Sigmoid colon (tissue), 7 donors: ENCODE measurements at places on chromosomes 7 and 10.

DNA sequence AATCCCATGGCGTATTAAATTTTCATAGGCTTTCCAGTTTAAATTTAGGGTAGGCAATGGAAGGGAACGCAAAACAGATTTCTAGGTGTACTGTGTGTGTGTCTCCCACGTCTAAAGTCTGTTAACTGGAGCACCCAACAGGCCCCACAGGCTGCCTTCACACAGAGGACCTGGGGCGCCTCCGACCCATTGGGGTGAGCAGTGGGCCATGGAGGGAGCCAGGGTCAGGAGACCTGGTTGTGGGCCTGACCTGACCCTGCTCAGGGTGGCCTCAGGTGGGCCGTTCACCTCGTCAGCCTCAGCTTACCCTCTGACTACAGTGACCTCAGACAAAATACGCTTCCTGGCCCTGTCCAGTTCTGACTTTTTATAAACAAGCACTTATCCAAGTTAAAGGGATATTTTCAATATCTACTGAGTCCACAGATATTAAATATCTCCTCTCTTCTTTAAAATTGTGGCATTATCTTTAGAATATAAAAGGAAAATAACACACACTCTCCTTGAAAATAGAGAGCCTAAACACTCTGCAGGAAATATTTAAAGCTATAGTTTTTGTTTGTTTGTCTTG, 159.6 kb downstream of the EGFR start:
- DNase-seq, result no peak

DNA sequence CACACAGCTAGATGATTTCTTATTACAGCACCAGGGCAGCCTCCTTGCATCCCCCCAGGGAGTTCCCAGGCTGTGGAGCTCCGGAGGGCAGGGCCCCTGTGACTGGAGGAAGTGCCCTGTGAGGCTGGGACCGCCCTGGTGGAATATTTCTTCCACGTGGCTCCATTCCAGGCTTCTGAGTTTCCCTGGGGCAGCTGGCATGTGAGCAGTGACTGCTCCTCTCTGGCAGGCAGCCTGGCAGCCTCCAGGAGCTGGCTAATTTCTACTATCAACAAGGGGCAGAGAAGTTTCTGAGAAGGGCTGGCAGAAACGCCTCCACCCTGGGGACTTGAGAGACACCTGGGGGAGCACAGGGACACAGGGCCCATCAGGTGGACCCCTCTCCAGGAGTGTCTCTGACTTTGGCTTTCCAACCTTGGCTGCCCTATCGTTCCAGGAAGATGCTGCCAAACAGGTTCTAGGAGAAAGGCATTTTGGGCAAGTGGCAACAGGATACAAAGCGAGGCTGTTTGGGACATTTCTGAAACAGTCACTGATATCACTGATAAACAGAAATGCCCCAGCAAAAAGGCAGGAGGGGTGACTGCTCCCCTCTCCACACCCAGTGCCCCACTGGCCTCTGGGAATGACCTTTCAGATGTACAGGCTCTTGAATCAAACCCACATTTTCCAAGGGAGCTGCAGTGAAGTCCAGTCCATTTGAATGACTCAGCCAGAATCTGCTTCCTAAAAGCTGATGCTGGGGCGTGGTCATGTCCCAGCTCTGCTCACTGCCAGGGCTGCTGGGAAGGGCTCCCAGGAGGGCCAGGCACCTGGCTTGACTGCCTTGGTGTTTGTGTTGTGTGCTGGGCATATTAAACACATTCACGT, 16.1 kb downstream of the MYOF start:
- DNase-seq, result peak; percentile 96

- no peak for DNase-seq
Observed at GRCh38 chr7:13839063-13839462, 150.4 kb downstream of the ETV1 start.

DNA sequence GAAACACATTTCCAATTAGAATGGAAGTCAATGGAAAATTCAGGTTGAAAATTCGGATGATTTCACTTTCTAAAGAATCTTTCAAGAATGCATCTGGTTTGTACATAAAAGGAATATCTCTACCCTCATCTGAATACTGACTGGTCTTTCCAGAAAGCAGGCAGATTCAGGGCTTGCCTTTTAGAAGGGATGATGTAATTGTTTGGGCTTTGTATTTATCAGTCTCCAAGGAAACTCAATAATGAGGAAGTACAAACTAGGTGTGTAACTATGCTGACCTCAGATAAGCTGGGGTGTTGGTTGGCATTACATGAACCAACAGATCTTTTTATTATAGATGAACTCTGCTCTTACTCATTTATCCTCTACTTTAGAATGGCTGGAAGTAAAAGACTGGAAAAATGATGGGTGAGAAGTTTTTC, 24.1 kb downstream of the PDLIM1 start:
- no peak for DNase-seq

DNA sequence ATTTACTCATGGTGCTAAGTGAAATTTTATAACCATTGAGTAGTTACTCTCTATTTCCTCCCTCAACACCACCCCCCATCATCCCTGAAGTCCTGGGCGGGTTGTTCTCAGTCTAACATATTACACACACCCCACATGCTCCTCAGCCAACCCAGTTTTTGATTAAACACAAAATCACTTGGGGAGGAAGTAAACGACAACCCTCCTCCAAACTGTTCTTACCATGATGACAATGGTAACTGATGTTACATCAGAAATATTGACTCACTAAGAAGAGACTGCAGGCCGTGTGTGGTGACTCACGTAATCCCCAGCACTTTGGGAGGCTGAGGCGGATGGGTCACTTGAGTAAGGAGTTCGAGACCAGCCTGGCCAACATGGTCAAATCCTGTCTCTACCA, 44.2 kb downstream of the RAB11FIP2 start:
- no peak for DNase-seq

DNA sequence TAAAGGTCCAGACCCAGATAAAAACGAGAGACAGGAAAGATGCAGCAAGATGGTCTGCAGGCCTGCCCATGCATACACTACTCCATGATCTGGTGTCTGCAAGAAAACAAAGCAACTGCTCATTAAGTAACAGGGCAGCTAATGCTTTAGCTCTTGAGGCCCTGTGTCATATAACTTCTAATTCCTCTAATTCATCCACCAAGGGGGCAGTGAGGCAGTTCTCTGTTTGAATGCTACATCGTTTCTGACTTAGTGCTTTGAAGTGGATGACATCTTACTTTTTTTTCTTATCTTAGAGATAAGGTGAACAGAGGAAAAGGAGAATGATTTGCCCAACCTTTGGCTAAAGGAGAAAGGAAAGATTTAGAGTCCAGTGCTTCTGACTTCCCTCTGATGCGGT, 619.7 kb downstream of the AUTS2 start:
- DNase-seq, result no peak

DNA sequence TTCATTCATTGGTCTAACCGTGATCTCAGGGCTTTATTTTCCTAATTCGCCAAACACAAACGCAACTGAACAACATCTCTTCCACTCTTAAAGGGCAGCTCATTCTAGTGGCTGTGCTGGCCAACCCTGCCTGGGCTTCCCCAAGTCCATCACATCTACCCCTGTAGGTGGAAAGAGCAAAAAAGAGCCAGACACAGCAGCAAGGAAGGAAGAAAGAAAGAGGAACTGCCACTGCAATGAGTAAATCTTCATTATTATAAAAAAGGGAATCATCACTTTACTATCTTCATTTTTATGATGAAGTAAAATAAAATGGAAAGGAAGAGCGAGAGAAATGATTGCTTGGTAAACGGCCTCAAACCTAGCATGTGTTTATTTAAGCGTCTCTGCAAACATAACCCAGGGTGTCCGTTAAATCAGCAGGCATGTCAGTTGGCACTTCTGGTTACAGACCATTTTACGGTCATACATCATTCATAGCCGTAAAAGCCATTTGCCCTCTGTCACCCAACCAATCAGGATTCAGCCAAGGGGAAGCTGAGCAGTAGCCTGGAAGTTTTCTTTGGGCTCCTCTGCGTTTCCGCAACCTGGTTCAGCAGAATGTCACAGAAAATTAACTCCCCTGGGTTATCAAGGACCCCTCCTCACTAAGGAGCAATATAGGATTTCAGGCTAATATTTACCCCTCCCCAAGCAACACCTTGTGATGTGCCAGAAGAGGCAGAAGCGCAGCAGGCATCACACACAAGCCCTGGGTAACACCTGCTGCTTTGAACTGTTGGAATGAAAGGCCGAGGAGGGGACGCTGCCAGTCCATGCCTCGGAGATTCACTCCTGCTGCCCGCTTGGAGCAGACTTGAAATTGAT, 234.0 kb downstream of the SNX10 start:
- no peak for DNase-seq

DNA sequence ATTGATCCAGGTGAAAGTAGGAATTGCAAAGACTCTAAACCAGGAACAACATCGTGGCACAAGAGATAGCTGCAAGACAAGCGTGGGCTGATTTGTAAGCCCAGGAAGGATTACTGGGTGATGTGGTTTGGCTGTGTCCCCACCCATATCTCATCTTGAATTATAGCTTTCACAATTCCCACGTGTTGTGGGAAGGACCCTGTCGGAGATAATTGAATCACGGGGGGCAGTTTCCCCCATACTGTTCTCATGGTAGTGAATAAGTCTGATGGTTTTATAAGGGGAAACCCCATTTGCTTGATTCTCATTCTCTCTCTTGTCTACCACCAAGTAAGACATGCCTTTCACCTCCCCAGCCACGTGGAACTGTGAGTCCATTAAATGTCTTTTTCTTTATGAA, 59.5 kb downstream of the ST8SIA6 start:
- no peak for DNase-seq

GRCh38 chr7:26924149-26924767, 59.9 kb upstream of the SKAP2 start:
- no peak for DNase-seq

DNA sequence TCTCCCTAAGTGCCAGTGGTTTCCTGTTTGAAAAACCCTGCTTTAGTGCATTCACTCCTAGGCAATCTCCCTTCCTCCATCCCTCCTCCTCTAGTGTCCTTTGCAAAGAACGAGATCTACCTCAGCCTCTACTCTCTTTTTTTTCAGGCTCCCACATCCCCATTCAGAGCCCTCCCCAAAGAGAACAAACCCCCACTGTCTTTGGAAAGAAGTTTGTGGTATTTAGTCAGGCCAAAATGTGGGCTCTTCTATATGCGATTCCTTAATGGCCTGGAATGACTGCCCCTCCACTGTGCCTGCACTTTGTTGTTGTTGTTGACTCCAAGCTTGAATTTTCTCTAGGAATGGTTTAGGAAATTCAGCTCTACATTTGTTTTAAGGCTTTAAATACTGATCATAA, 36.3 kb downstream of the PALS2 start:
- DNase-seq, result no peak

- no peak for DNase-seq
Observed at GRCh38 chr10:20489961-20490360, 407.1 kb downstream of the NEBL start.

GRCh38 chr10:21265622-21266021, 259.9 kb downstream of the SKIDA1 start:
- no peak for DNase-seq

GRCh38 chr10:104301907-104302690, 33.1 kb downstream of the GSTO2 start:
- DNase-seq, result no peak

GRCh38 chr7:37430640-37431039, 18.0 kb downstream of the ELMO1 start:
- DNase-seq, result no peak

- peak; percentile 80 for DNase-seq
Observed at GRCh38 chr10:50991456-50992355, 82.6 kb upstream of the PRKG1 start.

DNA sequence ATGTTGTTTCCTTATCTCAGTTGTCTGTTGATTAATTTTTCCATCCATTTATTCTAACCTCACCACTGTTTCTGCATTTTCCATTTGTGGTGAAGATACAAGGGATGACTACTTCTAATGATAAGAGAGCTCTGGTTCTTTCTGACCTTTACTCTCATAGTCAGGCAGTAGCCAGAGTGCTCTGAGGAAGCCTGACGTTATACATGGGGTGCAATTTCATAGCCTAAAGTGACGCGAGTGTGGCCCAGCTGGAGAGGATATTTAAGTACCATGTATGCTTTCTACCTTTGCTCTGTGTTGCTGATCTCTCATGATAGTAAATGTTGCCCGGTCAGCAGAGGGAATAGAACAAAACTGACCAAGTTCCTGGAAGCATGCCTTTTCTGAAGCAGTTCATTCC, 33.9 kb upstream of the CYCS start:
- DNase-seq, result no peak

DNA sequence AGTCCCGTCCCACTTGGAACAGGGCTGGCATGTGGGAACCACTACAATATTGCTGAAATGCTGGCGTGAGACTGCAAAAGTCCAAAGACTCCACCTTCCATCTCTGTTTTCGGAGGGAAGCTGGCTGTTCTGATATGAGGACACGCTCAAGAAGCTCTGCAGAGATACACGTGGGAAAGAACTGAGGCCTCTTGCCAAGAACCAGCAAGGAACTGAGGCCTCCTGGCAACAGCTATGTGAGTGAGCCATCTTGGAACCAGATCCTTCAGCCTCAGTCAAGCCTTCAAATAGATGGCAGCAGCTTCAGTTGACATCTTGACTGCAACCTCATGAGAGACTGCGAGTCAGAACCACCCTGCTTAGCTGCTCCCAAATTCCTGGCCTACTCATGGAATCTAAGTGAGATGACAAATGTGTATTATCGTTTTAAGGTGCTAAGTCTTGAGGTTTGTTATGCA, 30.8 kb downstream of the SGMS1 start:
- no peak for DNase-seq

DNA sequence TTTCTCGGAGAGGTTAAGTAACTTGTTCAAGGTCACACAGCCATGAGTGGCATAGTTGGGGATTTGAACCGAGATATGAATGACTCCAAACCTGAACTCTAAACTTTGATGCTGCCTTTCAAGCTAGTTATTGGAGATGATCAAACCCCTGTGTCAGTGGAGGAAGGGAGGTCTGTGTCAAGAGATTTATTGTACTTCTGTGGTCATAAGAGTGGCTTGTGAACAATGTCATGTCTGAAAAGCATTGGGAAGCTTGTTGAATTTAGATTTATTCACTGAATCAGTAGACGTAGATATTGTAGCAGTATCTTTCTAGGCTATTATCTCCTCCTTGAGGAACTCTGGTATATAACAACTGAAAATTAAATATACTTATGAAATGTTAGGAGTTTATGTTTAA, 27.3 kb downstream of the SNX10 start:
- no peak for DNase-seq
